ENCODE measurements at places on chromosomes 7 and 10.

DNA sequence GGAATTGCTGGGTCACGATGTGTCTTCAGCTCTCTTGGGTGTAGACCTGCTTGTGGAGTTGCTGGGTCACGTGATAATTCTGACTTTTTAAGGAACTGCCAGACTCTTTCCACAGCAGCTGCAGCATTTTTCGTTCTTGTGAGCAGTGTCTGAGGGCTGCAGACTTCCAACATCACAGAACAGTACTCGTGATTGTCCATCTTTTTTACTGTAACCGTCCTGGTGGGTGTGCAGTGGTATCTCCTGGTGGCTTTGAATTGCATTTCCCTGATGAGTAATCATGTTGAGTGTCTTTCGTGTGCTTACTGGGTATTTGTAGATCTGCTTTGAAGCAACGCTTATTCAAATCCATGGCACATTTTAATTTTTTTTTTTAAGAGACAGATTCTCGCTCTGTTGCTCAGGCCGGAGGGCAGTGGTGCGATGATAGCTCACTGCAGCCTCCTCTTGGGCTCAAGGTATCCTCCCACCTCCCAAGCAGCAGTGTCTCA is 22.7 kb downstream of the INPP5A start:
- DNase-seq = no peak

DNA sequence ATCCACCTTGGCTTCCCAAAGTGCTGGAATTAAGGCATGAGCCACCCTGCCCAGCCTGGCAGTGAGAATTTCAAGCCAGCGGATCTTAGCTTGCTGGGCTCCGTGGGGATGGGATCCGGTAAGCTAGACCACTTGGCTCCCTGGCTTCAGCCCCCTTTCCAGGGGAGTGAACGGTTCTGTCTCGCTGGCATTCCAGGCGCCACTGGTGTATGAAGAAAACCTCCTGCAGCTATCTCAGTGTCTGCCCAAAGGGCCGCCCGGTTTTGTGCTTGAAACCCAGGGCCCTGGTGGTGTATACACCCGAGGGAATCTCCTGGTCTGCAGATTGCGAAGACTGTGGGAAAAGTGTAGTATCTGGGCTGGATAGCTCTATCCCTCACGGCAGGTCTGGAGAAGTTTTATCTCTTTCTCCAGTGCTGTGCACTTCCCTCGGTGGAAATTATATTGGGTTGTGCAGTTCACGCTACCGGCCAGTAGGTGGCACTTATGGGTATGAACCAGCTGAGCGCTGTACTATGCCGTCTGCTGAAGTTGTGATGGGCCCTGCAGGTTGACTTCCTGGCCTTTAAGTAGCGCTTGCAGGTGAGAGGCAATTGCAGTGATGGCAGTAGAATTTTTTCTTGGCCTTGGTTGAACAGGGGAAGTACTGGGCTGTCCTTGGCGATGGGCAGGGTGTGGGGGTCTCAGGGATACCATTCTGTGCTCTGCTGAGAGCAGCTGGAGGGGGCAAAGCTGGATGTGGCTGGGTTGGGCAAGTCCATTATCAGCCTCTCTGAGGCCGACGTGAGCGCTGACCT is 138.0 kb upstream of the MTPN start:
- DNase-seq = peak; percentile 45

- peak; percentile 94 for DNase-seq
Measured at GRCh38 chr7:75776295-75776971, 4.4 kb upstream of the CCL26 start.

GRCh38 chr10:84095811-84096497 is 43.4 kb upstream of the GHITM start:
- DNase-seq = no peak

DNA sequence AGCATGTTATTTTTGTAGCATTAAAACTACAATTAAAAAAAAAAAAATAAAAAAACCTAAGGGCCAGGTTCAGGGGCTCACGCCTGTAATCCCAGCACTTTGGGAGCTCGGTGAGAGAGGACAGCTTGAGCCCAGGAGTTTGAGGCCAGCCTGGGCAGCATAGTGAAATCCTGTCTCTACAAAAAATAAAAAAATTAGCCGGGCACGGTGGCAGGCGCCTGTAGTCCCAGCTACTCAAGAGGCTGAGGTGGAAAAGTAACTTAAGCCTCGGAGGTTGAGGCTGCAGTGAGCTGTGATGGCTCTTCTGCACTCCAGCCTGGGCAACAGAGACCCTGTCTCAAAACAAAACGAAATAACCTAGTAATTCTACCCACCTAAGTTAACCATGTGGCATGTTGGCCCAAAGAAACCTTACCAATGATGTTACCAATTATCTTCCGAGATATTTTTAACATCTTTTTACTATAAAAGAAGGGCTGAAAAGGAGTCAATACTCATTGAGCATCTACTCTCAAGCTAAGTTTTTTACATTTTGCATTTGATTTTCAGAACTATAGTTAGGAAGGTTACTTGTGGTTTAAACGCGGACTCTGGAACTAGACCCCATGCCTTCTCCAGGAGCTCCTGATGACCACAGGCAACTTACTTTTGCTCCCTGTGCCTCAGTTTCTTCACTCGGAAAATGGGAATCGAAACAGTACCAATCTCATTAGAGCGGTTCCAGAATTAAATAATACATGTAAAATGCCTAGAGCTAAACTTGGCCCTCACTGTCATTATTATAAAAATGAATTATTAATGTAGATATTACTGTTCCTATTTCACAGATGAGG is 1.4 kb downstream of the ITGB1 start:
- no peak for DNase-seq

DNA sequence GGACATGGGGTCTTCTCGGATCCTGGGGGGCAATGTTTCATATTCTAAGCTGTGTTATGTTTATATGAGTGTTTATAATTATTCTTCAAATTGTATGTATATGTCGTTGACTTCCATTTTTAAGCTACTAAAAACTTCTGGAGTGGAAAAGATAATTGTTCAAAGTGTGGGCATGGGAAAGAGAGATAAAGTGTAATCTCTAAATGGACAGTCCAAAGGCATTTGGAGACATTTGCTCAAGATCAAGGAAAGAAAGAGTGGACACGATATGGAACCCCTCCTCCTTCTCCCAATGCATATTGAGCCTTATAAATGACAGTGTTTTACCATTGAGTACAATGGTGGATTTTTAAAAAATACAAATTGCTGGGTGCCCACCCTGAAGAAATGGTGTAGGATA is 81.1 kb downstream of the SDHAF3 start:
- DNase-seq = no peak

DNA sequence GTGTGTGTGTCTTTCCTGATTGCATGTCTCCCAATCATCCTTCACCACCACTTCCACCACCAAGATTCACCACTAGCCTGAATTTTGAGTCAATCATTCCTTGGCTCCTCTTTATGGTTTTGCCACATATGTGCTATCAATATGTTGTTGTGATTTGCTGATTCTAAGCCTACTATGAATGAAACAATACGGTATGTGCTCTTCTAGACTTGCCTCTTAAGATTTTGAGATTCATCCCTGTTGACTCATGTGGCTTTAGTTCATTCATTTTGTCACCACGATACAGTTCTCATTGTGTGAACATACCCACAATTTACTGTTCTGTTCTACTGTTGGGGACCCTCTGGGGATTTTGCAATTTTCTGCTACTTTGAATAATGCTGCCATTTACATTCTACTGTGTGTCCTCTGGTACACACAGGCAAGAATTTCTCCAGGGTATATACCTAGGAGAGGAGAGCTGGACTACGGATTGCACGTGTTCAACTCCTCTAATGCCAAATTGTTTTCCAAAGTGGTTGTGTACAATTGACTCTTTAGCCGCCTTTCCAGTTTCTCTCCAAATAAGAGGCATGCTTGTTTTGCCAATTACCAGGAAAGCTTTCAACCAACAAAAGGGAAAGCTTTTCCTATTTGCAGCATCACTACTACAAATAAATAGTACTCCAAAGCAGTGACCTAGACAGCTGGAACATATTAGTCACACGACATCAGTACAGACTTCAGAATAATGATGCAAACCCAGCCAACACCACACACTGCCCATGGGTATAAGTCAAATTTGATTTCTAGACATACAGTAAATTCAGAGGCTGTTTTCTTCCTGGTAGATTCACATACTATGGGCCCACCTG is 30.0 kb downstream of the SGMS1 start:
- DNase-seq = peak; percentile 88

DNA sequence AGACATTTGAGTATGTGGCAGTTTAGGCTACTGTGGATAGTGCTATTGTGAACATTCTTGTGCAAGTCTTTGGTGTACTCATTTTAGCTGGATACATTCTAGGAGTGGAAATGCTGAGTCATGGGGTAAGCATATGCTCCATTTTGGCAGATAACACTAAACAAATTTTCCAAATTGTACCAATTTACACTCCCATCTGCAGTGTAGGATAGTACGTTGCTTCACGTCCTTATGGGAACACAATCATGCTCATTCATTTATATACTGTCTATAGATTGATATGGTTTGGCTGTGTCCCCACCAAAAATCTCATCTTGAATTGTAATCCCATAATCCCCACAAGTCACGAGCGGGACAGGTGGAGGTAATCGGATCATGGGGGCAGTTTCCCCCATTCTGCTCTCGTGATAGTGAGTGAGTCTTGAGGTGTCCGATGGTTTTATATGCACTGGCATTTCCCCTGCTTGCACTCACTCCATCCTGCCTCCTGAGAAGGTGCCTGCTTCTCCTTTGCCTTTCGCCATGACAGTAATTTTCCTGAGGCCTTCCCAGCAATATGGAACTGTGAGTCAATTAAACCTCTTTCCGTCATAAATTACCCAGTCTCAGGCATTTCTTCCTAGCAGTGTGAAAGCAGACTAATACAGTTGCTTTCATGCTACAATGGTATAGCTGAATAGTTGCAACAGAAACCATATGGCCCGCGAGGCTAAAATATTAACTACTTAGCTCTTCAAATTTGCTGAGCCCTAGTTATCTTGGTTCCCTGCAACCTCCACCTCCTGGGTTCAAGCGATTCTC is 25.6 kb downstream of the RNF216 start:
- DNase-seq = peak; percentile 56

DNA sequence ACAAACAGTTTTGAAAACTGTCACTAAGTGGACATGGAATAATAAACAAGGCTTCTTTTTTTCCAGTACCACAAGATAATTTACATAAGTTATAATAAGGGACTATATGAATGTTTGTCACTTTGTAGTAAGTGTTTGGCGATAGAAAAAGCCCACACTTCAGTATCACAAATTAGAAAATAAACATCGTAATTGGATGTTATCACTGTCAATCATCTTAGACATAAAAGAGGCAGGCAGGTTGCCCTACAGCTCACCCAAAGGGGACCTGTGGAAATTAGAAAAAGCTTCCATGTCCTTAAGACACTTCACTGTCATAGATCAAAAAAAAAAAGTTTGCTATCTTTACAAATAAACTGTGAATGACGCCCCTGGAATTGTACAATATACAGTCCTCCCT is 3.6 kb upstream of the NOC3L start:
- no peak for DNase-seq

DNA sequence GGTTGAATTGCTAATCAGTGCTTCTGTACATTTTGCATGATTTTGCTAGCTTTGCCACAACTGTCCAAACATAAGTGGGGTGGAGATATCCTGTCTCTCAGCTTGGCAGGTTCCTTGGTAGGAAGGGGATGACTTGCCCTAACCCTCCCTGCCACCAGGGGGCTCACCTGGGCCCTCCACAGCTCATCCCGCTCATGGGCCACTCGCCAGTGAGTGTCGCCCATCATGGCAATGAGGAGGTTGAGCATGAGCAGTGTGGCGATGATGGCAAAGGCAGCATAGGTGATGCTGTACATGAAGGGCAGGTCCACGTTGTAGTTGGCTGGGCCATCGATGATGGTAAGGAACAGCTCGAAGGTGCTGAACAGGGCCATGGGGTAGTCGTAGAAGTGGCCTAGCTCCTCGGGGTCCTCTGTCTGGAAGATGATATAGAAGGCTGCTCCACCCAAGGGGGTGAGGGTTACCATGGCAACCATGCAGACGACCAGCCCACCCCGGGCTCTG is 12.2 kb downstream of the TRPV6 start:
- DNase-seq = no peak

- peak; percentile 30 for DNase-seq
Measured at GRCh38 chr7:95628831-95629439, 32.6 kb upstream of the PDK4 start.

- DNase-seq = no peak
Measured at GRCh38 chr7:37039131-37039749, 314.9 kb upstream of the AOAH start.

DNA sequence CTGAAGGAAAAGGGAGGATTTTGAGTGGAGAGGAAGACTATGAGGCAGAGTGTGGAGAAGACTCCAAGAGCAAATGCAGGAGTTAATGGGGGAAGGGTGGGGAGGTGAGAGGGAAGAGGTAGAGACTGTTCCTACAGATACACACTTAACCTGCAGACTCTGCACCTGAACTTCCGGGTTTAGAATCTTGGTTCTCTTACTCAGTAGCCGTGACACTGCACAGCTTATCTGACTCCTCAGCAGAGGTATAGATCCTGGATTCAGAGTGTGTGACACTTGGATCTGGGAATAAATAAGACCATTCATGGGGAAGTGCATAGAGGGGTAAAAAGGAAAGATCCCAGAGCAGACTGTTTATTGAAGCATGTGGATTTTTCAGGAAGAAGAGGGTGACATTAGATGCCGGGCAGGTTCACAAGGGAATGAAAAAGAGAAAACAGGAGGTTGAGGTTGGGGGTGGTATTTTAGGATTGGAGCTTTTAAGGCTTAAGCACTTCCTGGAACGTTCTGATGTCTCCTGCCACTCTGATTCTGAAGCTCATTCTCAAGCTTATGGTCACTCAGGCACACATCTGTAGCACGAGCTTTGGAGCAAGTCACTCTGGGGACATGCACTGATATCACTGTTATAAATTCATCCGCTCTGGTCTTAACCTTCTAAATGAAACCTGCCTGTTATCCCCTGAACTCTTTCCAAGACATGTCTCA is 5.7 kb upstream of the ZC3HAV1L start:
- DNase-seq = no peak

DNA sequence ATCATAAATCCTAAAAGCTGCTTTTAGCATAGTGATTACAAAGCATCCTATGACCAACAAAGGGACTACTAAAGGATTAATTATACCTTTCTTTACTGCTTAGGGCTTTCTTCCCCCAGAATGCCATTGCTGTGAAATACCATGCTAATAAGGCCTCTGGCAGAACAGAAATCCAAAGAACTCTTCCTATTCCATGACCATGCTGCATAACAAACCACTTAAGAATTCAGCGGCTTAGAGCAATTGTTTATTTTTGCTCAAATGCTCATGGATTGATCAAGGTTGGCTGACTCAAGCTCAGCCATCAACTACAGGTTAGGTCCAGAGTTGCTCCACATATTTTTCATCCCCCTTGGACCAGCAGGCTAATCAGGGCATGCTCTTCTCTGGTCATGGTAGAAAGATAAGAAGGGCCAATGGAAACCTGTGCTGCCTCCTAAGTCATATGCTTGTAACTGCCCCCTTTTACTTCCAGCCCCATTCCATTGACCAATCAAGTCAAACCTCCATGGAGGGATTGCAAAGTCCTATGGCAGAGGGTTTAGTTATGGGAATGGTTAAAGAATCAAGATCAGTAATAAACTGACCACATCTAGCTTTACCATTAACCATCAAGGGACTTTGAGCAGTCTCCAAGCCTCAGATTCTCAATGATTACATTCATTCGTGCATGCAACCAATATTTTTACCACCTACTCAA is 244.4 kb upstream of the FZD1 start:
- no peak for DNase-seq

Data from astrocyte of the spinal cord (primary cell).